Fibroblast of skin of right quadriceps (primary cell): ENCODE measurements at places on chromosomes 13 and 19.

DNA sequence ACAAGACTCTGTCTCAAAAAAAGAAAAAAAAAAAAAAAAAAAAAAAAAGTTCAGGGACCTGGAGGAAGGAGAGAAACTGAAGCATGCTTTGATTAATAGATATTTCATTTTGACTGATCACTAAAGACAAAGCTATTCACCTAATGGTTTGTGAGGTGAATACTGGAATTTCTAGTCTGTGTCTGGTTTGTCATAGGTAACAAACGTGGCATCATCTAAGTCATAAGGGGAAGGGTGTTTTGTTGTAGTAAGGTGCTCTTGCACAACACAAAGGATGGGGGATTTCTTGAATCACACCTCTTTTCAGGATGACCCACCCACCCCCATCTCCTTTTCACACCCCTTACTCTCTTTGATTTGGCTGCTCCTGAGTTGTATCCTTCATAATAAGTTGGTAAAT lies 13.8 kb upstream of the ZNF69 start:
- DNase-seq: no peak

- DNase-seq: no peak
These were observed 92.8 kb downstream of the EPSTI1 start for GRCh38 chr13:42899266-42899665.

- DNase-seq: no peak
These were observed 12.3 kb downstream of the RBM26 start for GRCh38 chr13:79393564-79394249.

DNA sequence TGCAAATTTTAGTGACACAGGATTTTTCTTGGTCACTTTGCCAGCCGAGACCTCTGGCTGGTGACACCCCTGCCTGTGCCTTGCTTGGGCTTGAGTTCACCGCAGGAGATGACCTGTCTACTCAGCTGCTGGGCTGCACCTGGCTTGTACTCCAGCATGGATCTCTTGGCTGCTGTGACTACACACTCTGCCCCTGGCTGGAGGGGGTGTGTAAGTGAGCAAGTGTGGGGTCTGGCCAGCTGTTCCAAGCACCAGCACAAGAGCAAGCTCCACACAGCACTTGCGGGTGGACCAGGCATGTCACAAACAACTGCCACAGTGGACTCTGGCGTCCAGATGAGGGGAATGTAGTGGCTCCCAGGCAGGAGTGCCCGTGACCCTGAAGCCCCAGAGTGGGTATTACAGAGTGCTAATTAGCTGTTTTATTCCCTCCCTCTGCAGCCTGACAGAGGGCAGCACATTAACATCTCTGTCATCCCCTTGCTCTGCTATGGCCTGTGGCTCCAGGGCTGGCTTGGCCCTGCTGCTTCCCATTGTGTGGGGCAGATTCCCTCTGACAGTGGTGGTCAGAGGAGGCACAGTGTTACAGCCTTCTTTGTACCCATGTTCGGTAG lies 1387.2 kb downstream of the OLFM4 start:
- no peak for DNase-seq

DNA sequence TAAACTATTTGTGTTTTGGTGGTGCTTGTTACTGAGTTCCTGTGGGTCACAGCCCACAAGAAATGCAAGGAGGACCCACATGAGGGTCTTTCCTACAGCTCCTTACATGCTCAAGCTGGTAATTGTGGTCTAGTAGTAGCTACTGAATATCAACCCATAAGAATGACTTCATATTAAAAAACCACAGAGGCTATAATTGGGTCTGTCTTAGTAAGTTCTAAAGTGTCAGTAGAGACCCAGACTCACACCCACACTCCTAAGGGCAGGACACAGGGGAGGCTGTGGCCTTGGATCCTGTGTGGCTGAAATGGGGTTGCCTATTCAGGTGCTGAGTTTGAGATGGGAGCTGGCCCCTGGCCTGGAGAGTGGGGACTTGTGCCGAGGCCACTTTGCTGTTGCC lies 19.6 kb downstream of the TFDP1 start:
- DNase-seq: no peak
